Hair follicular keratinocyte (primary cell): ENCODE measurements at places on chromosomes 3 and 15. TPM values are rescaled to one million over a fixed set of nuclear protein-coding genes. Genes with fewer than 3 reads are reported as not detected.

CPNE4 gene
- total RNA-seq: not detected in 2 replicates

LDHAL6B gene
- total RNA-seq: not detected in 2 replicates

GOLGA6A gene
- not detected in 2 replicates for total RNA-seq

KAT2B gene
- 1.4 and 3.5 TPM in 2 replicates for total RNA-seq

WDR49 gene
- total RNA-seq: not detected in 2 replicates

GPR27 gene
- total RNA-seq: 0.08 and 0.11 TPM in 2 replicates

HEG1 gene
- total RNA-seq: 17.0 and 19.3 TPM in 2 replicates

CPLX3 gene
- not detected in 2 replicates for total RNA-seq

TF gene
- 0.27 TPM in 1 of 2 replicates, not detected in the other for total RNA-seq

SAMD7 gene
- not detected in 2 replicates for total RNA-seq

LOXL1 gene
- 12.8 and 16.4 TPM in 2 replicates for total RNA-seq

CATSPER2 gene
- total RNA-seq: 0.46 and 0.78 TPM in 2 replicates

GNAT1 gene
- not detected in 2 replicates for total RNA-seq

ZBTB47 gene
- total RNA-seq: 7.3 and 10.5 TPM in 2 replicates

ACAP2 gene
- 22.3 and 30.1 TPM in 2 replicates for total RNA-seq

KIF23 gene
- total RNA-seq: 19.3 and 69.1 TPM in 2 replicates

UBE2Q2 gene
- total RNA-seq: 36.2 and 50.8 TPM in 2 replicates

ZKSCAN7 gene
- total RNA-seq: 2.1 and 6.4 TPM in 2 replicates

IGSF10 gene
- not detected in 2 replicates for total RNA-seq

FGF12 gene
- 0.31 and 0.61 TPM in 2 replicates for total RNA-seq

MYNN gene
- 11.4 and 13.1 TPM in 2 replicates for total RNA-seq

PXYLP1 gene
- 3.7 and 13.2 TPM in 2 replicates for total RNA-seq

TERC gene
- 329 and 384 TPM in 2 replicates for total RNA-seq

RTP4 gene
- 0.47 TPM in 1 of 2 replicates, not detected in the other for total RNA-seq

EHHADH gene
- total RNA-seq: 6.0 and 8.4 TPM in 2 replicates

GAP43 gene
- total RNA-seq: not detected in 2 replicates

CELF6 gene
- not detected in 2 replicates for total RNA-seq

C3orf85 gene
- not detected in 2 replicates for total RNA-seq

ISL2 gene
- total RNA-seq: 0.11 and 0.47 TPM in 2 replicates

EEF1AKMT4 gene
- 12.5 and 18.3 TPM in 2 replicates for total RNA-seq

ESYT3 gene
- total RNA-seq: 0.65 and 1.5 TPM in 2 replicates

LRRK1 gene
- 7.7 and 8.0 TPM in 2 replicates for total RNA-seq

C3orf20 gene
- not detected in 2 replicates for total RNA-seq

TMEM158 gene
- 3.0 and 4.3 TPM in 2 replicates for total RNA-seq

FBXW12 gene
- not detected in 2 replicates for total RNA-seq

GRK7 gene
- not detected in 2 replicates for total RNA-seq

KLHL40 gene
- not detected in 2 replicates for total RNA-seq

RTP1 gene
- total RNA-seq: not detected in 2 replicates

MAP2K5 gene
- total RNA-seq: 5.2 and 6.2 TPM in 2 replicates

ALPK3 gene
- total RNA-seq: 0.08 TPM in 1 of 2 replicates, not detected in the other

SNTN gene
- total RNA-seq: not detected in 2 replicates

MASP1 gene
- total RNA-seq: 0.23 TPM in 1 of 2 replicates, not detected in the other

BTLA gene
- total RNA-seq: not detected in 2 replicates
